A549 treated with dexamethasone at 1 μM for 4 hours (cell line): ENCODE measurements at places on chromosomes 4 and X. TPM values are rescaled to one million over a fixed set of nuclear protein-coding genes. Genes with fewer than 3 reads are reported as not detected.

The IL21 gene
- not detected in 5 replicates for total RNA-seq

The GAGE2A gene
- total RNA-seq: not detected in 5 replicates

The PNMA6F gene
- total RNA-seq: not detected in 5 replicates

The NMU gene
- total RNA-seq: 0.27 to 0.54 TPM (median 0.44 TPM) in 5 replicates

The SRPK3 gene
- total RNA-seq: 0.03 to 0.06 TPM (median 0.05 TPM) in 5 replicates

The GRPR gene
- total RNA-seq: not detected in 5 replicates

The IL2RG gene
- 0.06 to 0.25 TPM (median 0.16 TPM) in 5 replicates for total RNA-seq

The TBC1D9 gene
- 5.3 to 7.7 TPM (median 7.3 TPM) in 5 replicates for total RNA-seq

The KCNIP4 gene
- not detected in 5 replicates for total RNA-seq

The ADAM29 gene
- total RNA-seq: not detected in 5 replicates

The GRIA3 gene
- not detected in 5 replicates for total RNA-seq

The F8A3 gene
- total RNA-seq: 0.47 to 1.0 TPM (median 0.54 TPM) in 5 replicates

The GALNTL6 gene
- 0.05 to 0.09 TPM (median 0.08 TPM) in 5 replicates for total RNA-seq

The TAF1 gene
- total RNA-seq: 13.8 to 19.1 TPM (median 17.7 TPM) in 5 replicates

The OTC gene
- not detected in 5 replicates for total RNA-seq

The ZFP92 gene
- 0.50 to 0.71 TPM (median 0.56 TPM) in 5 replicates for total RNA-seq

The PCDH10 gene
- 0.12 to 0.21 TPM (median 0.14 TPM) in 5 replicates for total RNA-seq

The GABRG1 gene
- total RNA-seq: not detected in 5 replicates

The GJB1 gene
- 0.05 to 0.08 TPM (median 0.06 TPM) in 3 of 5 replicates, not detected in the others for total RNA-seq
